ENCODE measurements at places on chromosomes 3 and 15. TPM values are rescaled to one million over a fixed set of nuclear protein-coding genes. Genes with fewer than 3 reads are reported as not detected.

- H3K4me3 ChIP-seq, result no peak overlapping the region
- DNase-seq, result no peak
- no peak overlapping the region for H3K27ac ChIP-seq
- H3K27me3 ChIP-seq, result no peaks in the 10 kb centered on the region
- peaks cover 7% of the 10 kb centered on the region for H3K4me1 ChIP-seq
- no peaks in the 10 kb centered on the region for H3K36me3 ChIP-seq
Observed at GRCh38 chr3:46695962-46696894, 2.7 kb upstream of the ALS2CL start.

DNA sequence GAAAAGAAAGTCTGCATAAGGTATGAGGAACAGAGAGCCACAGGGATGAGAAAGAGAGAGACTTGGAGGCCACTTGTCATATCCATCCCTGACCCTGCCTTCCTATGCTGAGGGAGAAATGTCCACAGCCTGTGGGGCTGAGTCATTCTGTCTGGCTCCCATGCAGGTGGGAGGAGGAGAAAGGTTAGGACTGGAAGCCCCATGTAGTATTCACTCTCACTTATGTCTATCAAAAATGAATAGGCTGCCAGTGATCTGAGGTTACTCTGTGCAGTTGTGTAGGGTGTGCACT is 71.3 kb downstream of the RAB11A start:
- no peak for DNase-seq
- no peak overlapping the region for H3K4me3 ChIP-seq
- no peaks in the 10 kb centered on the region for H3K27me3 ChIP-seq
- no peaks in the 10 kb centered on the region for H3K4me1 ChIP-seq

Gene STAB1
- total RNA-seq, result 21.8 TPM

Gene GOLGA6D
- total RNA-seq, result not detected

DNA sequence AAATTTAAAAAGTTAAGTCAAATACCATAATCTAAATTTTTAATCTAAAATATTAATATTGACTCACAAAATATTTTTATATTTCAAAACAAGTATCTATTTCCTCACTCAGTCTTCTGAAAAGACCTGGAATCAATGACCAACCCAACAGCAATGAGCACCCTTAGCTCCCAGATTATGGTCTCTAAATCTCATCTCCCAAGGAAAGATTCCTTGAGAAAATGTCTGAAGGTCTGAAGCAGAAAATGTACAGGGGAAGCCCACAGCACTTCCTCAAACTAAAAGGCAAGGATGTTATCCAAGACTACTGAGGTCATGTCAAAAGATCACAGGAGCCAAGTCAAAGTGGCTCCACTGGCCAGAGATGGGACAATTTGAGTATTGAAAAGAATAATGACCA is 51.0 kb upstream of the SLCO2A1 start:
- no peak for DNase-seq
- H3K4me1 ChIP-seq, result no peaks in the 10 kb centered on the region
- no peak overlapping the region for H3K27ac ChIP-seq
- H3K27me3 ChIP-seq, result no peaks in the 10 kb centered on the region
- no peak overlapping the region for H3K4me3 ChIP-seq

- no peak overlapping the region for H3K4me3 ChIP-seq
- peaks cover 6% of the 10 kb centered on the region for H3K4me1 ChIP-seq
- H3K27ac ChIP-seq, result peak overlapping the region; percentile 58
- no peaks in the 10 kb centered on the region for H3K27me3 ChIP-seq
- peak; percentile 80 for DNase-seq
Observed at GRCh38 chr3:194300382-194300758, 50.8 kb downstream of the CPN2 start.

- H3K4me1 ChIP-seq, result no peaks in the 10 kb centered on the region
- no peak overlapping the region for H3K4me3 ChIP-seq
- no peaks in the 10 kb centered on the region for H3K36me3 ChIP-seq
- no peak overlapping the region for H3K27ac ChIP-seq
- no peaks in the 10 kb centered on the region for H3K27me3 ChIP-seq
Observed at GRCh38 chr3:89698208-89698830, 590.9 kb downstream of the EPHA3 start.

DNA sequence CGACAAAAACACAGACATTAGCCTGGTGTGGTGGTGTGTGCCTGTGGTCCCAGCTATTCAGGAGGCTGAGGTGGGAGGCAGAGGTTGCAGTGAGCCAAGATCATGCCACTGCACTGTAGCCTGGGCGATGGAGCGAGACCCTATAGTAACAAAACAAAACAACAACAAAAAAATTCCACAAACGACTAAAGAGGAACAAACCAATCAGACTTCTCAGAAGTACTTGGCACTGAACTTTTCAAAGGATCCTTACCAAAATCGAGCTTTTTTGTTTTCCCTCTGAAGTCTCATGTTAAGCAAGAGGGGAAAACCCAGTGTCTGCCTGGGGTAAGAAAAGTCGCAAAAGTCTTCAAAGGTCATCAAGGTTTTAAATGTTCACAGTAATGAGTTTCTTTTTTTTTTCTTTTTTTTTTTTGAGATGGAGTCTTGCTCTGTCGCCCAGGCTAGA is 30.1 kb upstream of the TFRC start:
- H3K36me3 ChIP-seq, result no peaks in the 10 kb centered on the region
- H3K4me3 ChIP-seq, result no peak overlapping the region
- H3K27ac ChIP-seq, result no peak overlapping the region
- no peaks in the 10 kb centered on the region for H3K4me1 ChIP-seq

DNA sequence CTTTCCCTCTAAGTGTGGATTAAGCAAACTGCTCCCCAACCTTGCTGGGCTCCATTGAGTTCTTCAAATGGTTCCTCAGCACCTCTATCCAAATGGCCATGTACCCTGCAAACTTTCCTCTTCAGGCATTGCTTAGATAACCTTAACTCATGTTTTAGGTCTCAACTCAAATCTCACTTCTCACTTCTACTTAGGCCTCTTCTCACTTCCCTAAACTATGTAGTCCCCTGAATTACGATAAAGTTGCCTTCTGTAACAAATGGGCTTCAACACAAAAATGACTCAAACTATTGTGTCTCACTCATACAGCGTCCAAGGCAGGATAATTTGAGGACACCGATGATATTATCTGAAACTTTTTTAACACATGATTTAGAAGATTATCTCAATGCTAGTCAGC is 62.4 kb upstream of the STAC start:
- H3K27ac ChIP-seq, result no peak overlapping the region
- H3K27me3 ChIP-seq, result no peaks in the 10 kb centered on the region
- H3K36me3 ChIP-seq, result no peaks in the 10 kb centered on the region
- DNase-seq, result no peak
- H3K4me1 ChIP-seq, result no peaks in the 10 kb centered on the region

DNA sequence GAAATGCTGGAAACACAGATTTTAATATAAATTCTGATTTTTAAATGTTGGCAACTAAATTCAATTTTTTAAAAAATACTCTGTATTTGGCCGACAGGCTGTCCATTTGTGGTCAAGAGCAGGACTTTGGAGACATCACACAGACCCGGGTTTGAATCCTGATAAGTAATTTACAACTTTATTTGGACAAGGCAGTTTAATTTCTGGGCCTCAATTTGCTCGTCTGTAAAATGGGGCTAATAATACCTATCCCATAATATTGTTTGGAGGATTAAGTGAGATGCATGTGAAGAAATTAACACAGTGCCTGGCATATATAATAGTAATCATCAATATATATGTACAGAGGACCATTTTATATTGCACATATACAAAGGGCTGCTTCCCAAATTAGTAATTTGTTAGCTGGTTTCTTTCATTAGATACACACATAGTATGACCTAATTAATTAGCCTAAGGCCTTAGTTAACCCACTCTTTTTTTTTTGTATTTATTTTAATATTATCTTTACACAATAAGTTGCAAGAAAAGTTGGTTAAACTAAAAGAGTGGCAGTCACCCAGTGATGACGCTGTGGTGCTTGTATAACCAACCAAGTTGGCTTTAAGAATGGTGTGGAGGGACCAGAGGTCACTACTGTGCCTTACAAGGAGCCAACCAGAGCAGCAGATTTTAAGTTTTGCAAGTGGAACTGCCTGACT is 665 bp downstream of the PIGB start:
- H3K4me1 ChIP-seq, result no peaks in the 10 kb centered on the region
- H3K4me3 ChIP-seq, result peak overlapping the region; percentile 78
- H3K27me3 ChIP-seq, result no peaks in the 10 kb centered on the region

GRCh38 chr3:88151358-88151757 is 1.6 kb downstream of the C3orf38 start:
- no peaks in the 10 kb centered on the region for H3K27me3 ChIP-seq
- no peak overlapping the region for H3K27ac ChIP-seq
- DNase-seq, result no peak
- H3K4me1 ChIP-seq, result no peaks in the 10 kb centered on the region
- H3K4me3 ChIP-seq, result peak overlapping the region; percentile 73
- H3K36me3 ChIP-seq, result peaks cover 7% of the 10 kb centered on the region

Gene LSMEM2
- total RNA-seq, result not detected

Gene CFAP100
- total RNA-seq, result 2.3 TPM

- H3K4me3 ChIP-seq, result no peak overlapping the region
- H3K4me1 ChIP-seq, result no peaks in the 10 kb centered on the region
- no peaks in the 10 kb centered on the region for H3K27me3 ChIP-seq
- no peak overlapping the region for H3K27ac ChIP-seq
- no peaks in the 10 kb centered on the region for H3K36me3 ChIP-seq
Observed at GRCh38 chr15:66461917-66462316, 35.6 kb downstream of the SNAPC5 start.
